Ovary (tissue), 10 donors: ENCODE measurements at places on chromosomes 2 and 18. TPM values are rescaled to one million over a fixed set of nuclear protein-coding genes. Genes with fewer than 3 reads are reported as not detected.

GRCh38 chr18:22223965-22224322 is 54.6 kb downstream of the GATA6 start:
- no peak for DNase-seq

DNA sequence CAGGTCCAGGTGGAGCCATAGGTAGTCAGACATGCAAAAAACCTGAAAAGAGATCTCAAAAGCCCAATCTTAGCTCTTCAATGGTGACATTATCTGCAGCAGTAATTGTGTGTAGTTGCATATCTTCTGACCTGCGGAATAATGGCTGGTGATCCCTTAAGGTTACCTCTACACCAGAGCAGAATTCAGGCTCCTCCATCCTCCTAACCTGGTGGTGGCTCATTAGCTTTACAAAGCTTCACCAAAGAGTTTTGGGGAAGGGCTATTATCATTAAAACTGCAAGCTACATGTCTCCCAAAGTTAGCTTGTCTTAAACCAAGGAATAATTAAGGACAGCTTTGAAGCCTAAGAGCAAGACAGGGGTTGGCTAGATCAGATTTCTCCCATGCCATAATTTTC is 42.6 kb upstream of the CHST9 start:
- no peak for DNase-seq

Gene TMEM169
- total RNA-seq = 0.57 TPM

Gene MYCN
- total RNA-seq = 7.0 TPM

- no peak for DNase-seq
These were observed 127.8 kb upstream of the SYT4 start for GRCh38 chr18:43405097-43405496.

- DNase-seq = no peak
These were observed 67.3 kb upstream of the UPP2 start for GRCh38 chr2:158034198-158034866.
